ENCODE measurements at places on chromosomes 13 and 19. TPM values are rescaled to one million over a fixed set of nuclear protein-coding genes. Genes with fewer than 3 reads are reported as not detected.
A peak's percentile ranks its signal among the peaks of the same experiment; 100 is the strongest.

GRCh38 chr13:102772042-102772425 is 1.6 kb downstream of the TEX30 start:
- H3K27me3 ChIP-seq, result no peaks in the 10 kb centered on the region
- H3K4me3 ChIP-seq, result no peak overlapping the region
- H3K27ac ChIP-seq, result no peak overlapping the region
- peaks cover 7% of the 10 kb centered on the region for H3K4me1 ChIP-seq

- H3K36me3 ChIP-seq, result no peaks in the 10 kb centered on the region
- H3K27me3 ChIP-seq, result no peaks in the 10 kb centered on the region
- DNase-seq, result no peak
- H3K27ac ChIP-seq, result no peak overlapping the region
- no peaks in the 10 kb centered on the region for H3K4me1 ChIP-seq
- H3K4me3 ChIP-seq, result no peak overlapping the region
These were observed 65.1 kb downstream of the SIAH3 start for GRCh38 chr13:45786293-45786920.

- no peak overlapping the region for H3K27ac ChIP-seq
- peaks cover 16% of the 10 kb centered on the region for H3K4me1 ChIP-seq
- H3K36me3 ChIP-seq, result peaks cover 1% of the 10 kb centered on the region
- H3K4me3 ChIP-seq, result no peak overlapping the region
- H3K27me3 ChIP-seq, result no peaks in the 10 kb centered on the region
These were observed 7.6 kb upstream of the EGLN2 start for GRCh38 chr19:40791349-40791748.

- no peaks in the 10 kb centered on the region for H3K36me3 ChIP-seq
- H3K4me1 ChIP-seq, result no peaks in the 10 kb centered on the region
- H3K4me3 ChIP-seq, result no peak overlapping the region
- H3K27me3 ChIP-seq, result no peaks in the 10 kb centered on the region
- DNase-seq, result no peak
These were observed 208.3 kb upstream of the NBEA start for GRCh38 chr13:34733721-34734120.

DNA sequence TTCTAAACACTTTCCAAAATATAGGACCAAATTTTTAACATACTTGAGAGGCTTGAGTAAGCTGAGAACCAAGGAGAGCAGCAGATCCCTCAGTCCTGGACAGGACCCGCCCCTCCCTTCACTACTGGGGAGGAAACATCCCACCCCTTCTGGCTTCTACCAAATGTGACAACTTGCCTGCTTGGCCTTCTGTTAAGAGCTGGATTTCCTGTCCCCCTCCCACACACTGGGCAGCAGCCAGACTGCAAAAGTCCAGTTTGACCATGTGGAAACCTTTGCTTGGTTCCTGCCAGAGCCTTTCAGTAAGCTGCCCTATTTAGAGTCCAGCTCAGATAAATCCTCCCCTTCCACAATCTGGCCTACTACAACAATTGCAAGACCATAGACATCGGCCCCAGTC is 84.3 kb downstream of the FGF14 start:
- H3K4me3 ChIP-seq, result no peak overlapping the region
- no peak overlapping the region for H3K27ac ChIP-seq
- H3K27me3 ChIP-seq, result no peaks in the 10 kb centered on the region
- no peaks in the 10 kb centered on the region for H3K36me3 ChIP-seq
- no peak for DNase-seq

DNA sequence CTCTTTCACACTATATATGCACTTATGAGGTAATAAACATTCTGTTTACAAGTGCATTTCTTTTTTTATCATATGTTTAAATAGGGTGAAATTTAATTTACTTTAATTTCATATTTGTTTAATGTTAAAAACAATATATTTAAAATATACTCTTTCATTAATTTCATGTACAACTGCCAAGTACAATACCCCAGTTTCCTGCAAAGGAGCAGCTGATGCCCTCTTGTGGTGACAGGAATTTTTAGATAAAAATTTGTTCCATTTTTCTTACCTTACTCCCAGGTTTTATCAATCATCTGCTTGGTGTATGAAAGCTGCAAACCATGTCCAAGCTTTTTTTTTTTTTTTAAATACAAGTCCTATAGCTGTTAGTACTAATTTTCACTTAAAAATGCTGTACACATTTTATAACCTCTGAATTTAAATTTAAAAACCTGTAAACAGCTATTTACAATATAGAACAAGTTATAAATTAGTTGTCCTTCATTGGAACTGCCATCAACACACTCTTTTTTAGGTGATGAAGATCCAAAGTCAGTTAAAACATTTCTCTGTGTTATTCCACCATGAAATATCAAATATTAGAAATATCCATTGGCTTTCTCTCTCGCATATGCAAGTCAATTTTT is 4.9 kb downstream of the PCDH20 start:
- no peaks in the 10 kb centered on the region for H3K36me3 ChIP-seq
- H3K4me3 ChIP-seq, result no peak overlapping the region
- no peak overlapping the region for H3K27ac ChIP-seq
- no peaks in the 10 kb centered on the region for H3K4me1 ChIP-seq
- DNase-seq, result no peak

GRCh38 chr13:32031815-32032370 is 319 bp downstream of the FRY start:
- H3K27me3 ChIP-seq, result no peaks in the 10 kb centered on the region
- DNase-seq, result no peak

- no peak overlapping the region for H3K27ac ChIP-seq
- H3K27me3 ChIP-seq, result no peaks in the 10 kb centered on the region
- DNase-seq, result no peak
- peaks cover 52% of the 10 kb centered on the region for H3K36me3 ChIP-seq
These were observed 28.8 kb downstream of the ZNF333 start for GRCh38 chr19:14718522-14719116.

GRCh38 chr13:90455823-90456222 is 891.7 kb upstream of the MIR17HG start:
- no peaks in the 10 kb centered on the region for H3K4me1 ChIP-seq
- H3K4me3 ChIP-seq, result no peak overlapping the region
- no peaks in the 10 kb centered on the region for H3K36me3 ChIP-seq
- no peak for DNase-seq

GRCh38 chr13:44068737-44069136 is 189.0 kb downstream of the LACC1 start:
- H3K27ac ChIP-seq, result no peak overlapping the region
- no peak overlapping the region for H3K4me3 ChIP-seq
- no peak for DNase-seq
- no peaks in the 10 kb centered on the region for H3K4me1 ChIP-seq

GRCh38 chr19:18170714-18171255 is 2.8 kb upstream of the IFI30 start:
- DNase-seq, result peak; percentile 77
- H3K27me3 ChIP-seq, result no peaks in the 10 kb centered on the region

- H3K27ac ChIP-seq, result peak overlapping the region; percentile 89
- H3K36me3 ChIP-seq, result no peaks in the 10 kb centered on the region
- H3K27me3 ChIP-seq, result no peaks in the 10 kb centered on the region
- peaks cover 39% of the 10 kb centered on the region for H3K4me1 ChIP-seq
These were observed 1.0 kb upstream of the DBP start for GRCh38 chr19:48637948-48638830.

Gene RFPL4A
- not detected for total RNA-seq

Gene CCDC61
- total RNA-seq, result 37.0 TPM

Gene LGALS7B
- not detected for total RNA-seq

Gene SERP2
- total RNA-seq, result not detected

Gene ANKLE1
- total RNA-seq, result 6.2 TPM

Gene BEST2
- total RNA-seq, result not detected

Gene ALOX5AP
- total RNA-seq, result 72.3 TPM

Gene GNG7
- total RNA-seq, result 160 TPM

Gene DBP
- total RNA-seq, result 33.0 TPM

Gene PTGIR
- 2.5 TPM for total RNA-seq

Gene SLC25A41
- 0.30 TPM for total RNA-seq

Gene C19orf33
- total RNA-seq, result 2.0 TPM

Gene STXBP2
- 222 TPM for total RNA-seq

Gene IL17D
- not detected for total RNA-seq

Measured in B cell (primary cell).